GM03348 (cell line): ENCODE measurements at places on chromosomes 7 and 10.

GRCh38 chr7:44706788-44707557 lies 41.7 kb upstream of the ZMIZ2 start:
- no peak for DNase-seq

DNA sequence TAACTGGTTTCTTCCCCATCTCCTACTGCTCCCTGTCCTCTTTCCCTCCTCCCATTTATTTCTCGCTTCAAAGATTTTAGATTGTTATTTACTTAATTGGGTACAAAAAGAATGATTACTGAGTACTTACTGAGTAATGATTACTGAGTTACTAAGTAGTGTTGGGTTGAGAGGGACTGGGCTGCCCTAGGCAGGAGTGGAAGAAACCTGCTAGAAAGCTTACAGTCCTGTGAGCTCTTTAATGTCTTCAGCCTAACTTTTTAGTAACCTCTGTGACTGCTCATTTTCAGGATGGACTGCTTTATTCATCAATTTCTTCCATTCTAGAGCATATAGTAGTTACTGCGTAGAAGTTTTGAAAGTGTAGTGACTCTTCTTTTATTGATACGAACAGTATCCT lies 7.6 kb downstream of the PHF14 start:
- no peak for DNase-seq

DNA sequence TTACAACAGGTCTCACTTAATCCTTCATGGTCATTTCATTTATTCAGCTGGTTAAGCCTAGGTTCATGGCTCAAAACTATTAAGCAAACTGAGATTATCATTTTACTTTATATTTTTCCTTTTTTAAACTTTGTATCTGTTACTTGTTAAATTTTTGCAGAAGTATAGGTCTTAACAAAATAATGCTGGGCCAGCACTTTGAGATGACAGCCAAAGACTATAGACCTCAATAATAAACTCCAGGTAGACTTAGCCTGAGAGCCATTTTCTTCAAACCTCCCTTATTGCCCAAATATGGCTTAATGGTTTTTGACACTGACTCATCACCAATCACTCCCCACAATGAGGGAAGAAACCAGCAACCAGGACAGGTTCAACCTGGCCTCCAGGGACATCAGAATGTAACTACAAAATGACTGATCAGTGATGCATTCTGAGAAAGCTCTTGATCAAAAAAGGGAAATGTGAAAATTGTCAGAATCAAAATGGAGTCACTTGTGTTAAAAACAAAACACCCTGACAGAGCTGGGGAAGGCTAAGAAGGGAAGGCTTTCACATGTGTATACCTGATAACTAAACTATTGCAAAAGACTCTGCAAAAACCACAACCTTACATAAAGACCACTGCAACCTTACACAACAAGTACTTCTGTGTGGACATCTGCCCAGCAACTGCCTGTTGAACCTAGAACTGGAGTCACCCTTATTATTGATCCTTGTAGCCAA lies 2.1 kb upstream of the CCDC126 start:
- no peak for DNase-seq

DNA sequence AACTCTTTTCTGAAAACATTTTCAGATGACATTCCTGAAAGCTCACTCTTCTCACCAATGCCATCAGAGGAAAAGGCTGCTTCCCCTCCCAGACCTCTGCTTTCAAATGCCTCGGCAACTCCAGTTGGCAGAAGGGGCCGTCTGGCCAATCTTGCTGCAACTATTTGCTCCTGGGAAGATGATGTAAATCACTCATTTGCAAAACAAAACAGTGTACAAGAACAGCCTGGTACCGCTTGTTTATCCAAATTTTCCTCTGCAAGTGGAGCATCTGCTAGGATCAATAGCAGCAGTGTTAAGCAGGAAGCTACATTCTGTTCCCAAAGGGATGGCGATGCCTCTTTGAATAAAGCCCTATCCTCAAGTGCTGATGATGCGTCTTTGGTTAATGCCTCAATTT lies 16.5 kb downstream of the ANLN start:
- DNase-seq, result peak; percentile 3

DNA sequence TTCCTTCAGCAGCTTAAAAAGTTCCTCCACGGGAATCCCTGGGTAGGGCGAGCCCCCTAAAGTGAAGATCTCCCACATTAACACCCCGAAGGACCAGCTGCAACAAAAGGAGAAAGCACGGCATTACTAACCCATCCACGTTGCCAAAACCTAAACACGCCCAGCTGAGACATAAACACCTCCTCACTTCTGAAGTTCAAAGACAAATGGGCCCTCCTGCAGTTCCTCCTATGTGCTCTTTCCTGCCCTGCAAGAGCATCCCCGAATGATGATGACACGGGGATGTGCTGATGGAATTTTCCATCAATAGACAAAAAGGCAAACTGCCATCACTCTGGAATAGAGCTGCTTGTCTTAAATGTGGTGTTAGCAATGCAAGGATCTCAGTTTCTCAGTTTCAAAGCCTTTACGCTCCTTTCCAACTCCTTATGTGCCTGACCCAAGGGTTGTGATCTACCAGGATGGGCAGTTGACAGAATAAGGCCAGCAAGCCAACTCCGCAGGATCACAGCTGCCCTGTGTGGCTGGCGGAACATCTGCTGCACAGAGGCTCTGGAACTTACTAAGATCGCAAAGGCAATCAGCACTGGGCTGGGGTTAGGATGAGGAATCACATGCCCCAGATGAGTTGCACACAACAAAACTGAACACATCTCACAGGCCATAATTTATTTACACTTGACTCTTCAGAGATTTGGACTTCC lies 112.7 kb downstream of the FGFR2 start:
- DNase-seq, result no peak

DNA sequence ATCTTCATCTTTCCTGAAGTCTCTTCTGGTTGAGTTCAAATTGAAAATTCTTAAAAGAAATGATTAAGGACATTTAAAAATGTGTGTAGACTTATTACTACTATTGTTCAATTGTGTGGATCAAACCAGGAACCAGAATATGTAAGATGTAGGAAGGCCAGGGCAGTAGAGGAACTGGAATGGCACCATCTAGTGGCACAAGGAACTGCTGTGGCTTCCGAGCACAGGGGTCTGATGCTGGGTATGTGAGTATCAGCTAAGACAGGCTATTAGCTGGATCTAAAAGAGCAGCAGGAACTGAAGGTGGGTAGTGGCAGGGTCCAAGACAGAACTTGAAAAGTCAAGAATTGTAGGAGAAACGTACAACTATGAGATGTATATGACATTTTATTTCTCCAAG lies 247.3 kb downstream of the SEMA3A start:
- no peak for DNase-seq

DNA sequence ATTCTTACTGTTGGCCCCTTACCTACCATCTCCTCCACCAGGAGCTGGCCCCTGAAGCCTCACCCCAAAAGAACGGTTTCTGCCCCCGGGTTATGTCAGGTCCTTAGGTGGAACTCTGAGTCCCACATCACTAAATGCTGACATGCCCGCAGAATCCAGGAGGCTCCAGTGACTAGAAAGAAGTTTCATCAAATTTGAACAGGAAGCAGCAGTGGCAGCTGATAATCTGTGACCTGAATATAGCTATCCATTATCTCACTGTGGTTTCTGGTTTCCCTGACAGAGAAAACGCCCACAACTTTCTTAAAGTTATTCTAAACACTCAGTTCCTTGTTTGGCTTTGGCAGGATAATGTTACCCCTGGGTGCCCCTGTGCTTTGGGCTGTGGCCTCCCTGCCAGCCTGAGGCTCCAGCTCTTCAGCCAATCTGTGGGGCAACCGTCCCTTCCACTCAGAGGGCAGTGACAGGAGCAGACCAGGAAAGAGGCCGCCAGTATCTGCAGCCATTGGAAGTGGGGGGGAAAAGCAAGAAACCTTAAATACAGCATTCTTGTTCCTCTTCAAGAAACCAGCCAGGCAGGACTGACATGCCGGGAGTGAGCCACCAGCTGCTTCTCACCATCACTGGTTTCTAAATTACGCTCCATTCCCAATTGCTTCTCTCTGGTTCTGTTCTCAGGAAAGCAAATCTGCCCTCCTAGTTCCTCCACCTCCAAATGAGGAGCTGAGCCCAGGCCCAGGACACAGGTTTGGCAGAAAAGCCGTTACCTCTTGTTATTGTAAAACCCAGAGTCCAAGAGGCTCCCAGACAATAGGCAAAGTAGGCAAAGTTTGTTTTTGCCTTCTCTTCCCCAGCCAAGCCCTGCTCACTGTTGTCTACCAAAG lies 41.2 kb upstream of the VCL start:
- peak; percentile 24 for DNase-seq

- DNase-seq, result no peak
Measured at GRCh38 chr10:31340343-31340742, 21.3 kb downstream of the ZEB1 start.

- DNase-seq, result no peak
Measured at GRCh38 chr7:132383962-132384361, 192.3 kb downstream of the PLXNA4 start.

GRCh38 chr10:91931526-91932190 lies 8.1 kb downstream of the BTAF1 start:
- DNase-seq, result no peak

DNA sequence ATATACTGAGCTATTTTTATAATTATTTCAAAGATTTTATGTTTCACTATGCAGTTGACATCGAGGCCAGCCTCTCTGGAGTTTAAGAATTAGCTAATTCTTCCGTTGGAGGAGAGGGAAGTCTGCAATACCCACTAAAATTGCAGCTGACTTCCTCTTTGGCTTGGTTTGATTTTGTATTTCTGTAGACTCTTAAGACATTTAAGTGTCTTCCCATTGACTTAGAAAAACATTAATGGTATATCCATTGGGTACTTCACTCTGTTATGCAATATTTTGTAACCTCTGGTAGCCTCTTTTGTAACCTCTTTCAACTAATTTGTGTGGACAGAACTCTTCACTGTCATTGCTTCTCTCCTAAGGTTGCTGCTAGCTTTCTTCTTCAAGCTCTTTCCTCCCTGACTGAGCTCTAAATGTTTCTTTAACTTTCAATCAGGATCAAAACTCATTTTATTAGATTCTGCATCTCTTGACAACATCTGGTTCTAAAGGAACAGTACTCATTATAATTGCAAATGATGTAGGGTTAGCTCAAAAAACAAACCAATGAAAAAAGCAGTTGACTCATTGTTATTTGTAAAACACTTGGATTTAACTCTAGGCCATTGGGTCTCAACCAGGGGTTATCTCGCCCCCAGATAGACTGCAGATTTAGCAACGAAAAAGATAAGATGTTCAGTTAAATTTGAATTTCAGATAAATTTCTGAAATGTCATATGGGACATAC lies 1.7 kb upstream of the ANKRD22 start:
- no peak for DNase-seq

DNA sequence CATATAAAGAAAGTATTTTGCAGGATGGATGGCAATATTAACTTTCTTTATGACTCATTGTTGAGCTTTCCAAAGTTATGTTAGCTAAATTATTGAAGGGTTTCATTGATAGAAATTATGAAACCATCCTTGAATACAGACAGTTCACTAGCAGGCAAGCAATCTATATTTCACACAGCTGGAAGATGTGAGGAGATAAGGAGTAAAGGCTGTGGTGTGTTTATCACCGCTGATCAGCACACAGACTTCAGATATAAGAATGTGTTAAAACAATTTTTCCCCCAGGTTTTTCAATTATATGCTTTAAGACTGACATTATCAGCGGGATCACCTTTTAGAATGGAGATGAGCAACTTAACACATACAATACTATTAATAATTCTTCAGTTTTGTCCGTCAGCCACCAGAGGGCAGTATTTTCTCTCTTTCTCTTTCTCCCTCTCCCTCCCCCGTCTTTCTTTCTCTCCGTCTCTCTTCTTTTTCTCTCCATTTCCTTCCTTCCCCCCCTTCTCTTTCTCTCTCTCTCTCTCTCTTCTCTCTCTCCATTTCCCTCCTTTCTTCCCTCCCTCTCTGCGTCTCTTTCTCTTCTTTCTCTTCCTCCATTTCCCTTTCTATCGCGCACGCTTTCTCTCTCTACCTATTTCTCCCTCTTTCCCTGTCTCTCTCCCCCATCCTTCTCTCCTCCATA lies 62.9 kb upstream of the FAM171A1 start:
- peak; percentile 66 for DNase-seq

- no peak for DNase-seq
Measured at GRCh38 chr10:101295261-101295660, 58.7 kb upstream of the BTRC start.

DNA sequence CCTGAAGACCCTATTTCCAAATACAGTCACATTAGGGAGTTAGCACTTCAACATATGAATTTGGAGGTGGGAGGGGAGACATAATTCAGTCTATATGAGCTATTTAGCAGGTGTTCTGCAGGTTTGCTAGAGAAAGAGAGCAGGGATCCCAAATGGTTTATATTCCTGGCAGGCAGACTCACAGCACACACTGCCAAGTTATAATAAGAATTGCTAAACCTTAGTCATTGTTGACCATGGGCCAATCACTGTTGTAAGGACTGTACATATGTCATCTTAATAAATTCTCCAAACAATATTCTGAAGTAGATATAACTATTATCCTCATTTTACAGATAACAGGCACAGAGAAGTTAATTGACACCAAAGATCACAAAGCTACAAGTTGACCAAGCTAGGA lies 1.5 kb upstream of the CCDC3 start:
- DNase-seq, result no peak

GRCh38 chr10:112461029-112461887 lies 14.2 kb downstream of the VTI1A start:
- DNase-seq, result peak; percentile 56

GRCh38 chr7:43454936-43455518 lies 127.9 kb upstream of the STK17A start:
- DNase-seq, result peak; percentile 73

GRCh38 chr7:37916673-37917660 lies at the start of gene SFRP4:
Gene SFRP4, minus strand, starts transcription at chr7:37916817. Its CDS starts 280 bp downstream, at chr7:37916537.
- peak; percentile 61 for DNase-seq

- no peak for DNase-seq
Measured at GRCh38 chr10:44805466-44806210, 105.5 kb upstream of the TMEM72 start.

GRCh38 chr10:38119038-38119437 lies 24.9 kb downstream of the ZNF37A start:
- DNase-seq, result no peak

DNA sequence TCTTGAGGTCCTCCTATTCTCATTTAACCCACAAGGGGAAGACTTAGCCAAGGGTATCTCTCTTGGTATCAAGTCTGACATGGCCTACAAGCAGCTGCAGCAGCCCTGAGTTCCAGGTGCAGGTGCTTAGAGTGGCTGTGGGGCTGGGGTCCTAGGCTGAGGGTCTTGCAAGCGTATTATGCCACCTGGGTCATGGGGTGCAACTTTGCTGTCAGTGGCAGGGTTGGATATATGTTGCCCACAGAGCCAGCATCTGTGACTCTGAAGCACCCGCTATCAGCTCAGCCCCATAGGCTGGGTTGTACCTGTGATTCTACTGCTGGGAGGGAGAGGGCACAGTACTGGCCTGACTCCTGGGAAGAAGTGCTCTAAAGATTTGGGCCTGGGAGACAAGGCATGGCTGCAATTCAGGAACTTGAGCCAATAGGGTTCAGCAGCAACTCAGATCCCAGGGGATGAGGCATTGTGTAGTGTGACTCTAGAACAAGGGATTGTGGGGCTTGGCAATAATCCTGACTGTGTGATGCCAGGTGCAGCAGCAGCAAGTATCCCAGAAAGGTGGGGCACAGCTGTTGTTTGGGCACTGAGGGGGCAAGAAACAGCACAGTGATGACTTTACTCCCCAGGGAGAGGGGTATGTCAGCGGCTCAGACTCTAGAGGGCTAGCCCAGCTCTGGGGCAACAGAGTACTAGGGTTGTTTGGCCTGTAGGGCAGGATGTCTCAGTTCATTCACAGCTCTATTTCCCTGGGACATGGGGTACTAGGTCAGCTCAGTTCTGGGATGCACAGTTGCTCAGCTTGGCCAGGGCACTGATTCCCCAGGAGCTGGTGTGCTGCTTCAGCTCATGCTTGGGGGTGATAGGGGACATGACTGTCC lies 41.4 kb downstream of the NEURL1 start:
- no peak for DNase-seq
